ENCODE measurements at places on chromosomes 16 and 17.
A peak's percentile ranks its signal among the peaks of the same experiment; 100 is the strongest.

- no peak for DNase-seq
Observed at GRCh38 chr16:55302635-55303034, 21.4 kb upstream of the IRX6 start.

DNA sequence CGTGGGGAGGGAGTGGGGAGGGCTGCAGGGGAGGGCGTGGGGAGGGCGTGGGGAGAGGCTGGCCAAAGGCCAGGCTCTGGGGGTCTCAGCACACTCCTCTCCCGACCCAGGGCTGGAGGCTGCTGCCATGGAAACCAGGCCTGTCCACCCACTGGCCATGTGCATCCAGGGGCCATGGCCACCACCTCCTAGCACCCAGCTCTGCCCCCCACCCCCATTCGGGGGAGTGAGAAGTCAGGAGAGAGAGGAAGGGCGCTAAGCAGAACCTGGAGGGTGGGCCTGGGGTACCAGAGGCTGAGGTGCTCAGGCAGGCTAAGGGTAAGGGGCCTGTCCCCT lies 29.6 kb downstream of the ENDOV start:
- no peak for DNase-seq

- no peak for DNase-seq
Observed at GRCh38 chr16:28213396-28213795, 1.6 kb upstream of the XPO6 start.

GRCh38 chr16:54926166-54926838 lies 4.4 kb upstream of the IRX5 start:
- peak; percentile 47 for DNase-seq

DNA sequence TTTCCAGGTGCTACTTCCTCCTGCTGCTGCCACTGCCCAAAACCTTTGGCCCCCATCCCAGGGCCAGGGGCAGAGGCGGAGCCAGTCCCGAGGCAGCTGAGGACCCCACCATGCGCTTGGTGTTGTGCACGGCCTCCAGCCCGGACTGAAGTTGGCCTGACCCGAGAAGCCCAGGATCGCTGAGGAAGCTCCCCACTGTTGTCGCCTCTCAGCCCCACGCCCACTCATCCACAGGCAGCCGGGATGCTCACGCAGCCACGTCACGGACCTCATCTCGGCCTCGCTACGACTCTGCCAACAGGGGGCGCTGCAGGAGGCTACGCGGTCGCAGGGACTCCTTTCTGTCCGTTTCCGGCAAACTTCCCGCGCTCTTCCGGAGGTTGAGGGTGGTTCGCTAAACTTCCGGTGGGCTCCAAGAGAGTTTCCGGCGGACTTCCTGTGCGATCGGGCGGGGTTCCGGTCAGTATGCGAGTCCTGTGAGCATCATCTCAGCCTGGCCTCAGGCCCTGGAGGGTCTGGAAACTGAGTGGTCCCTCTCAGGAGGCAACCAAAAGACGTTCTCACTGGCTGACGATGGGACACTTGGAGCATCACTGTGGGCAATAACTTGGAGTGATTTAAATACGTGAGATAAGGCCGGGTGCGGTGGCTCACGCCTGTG lies 12.4 kb downstream of the ZG16B start:
- DNase-seq, result no peak
